ENCODE measurements at places on chromosomes 7 and 10.

DNA sequence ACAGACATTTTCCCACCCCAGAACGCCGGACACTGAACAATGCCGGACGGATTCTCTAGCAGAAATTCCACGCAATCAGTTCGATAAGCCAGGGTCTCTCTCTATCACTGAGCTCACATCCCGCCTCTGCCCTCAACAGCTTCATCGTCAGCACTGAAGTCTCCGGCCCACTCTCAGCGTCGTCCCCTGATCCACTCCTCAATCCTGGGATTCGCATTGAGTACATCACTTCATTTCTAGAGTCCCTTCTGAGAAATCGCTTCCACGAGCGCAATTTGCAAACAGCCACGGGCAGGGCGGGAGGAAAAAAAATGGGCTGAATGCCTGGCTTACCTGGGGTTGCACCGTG is 365 bp downstream of the YME1L1 start:
- no peak for DNase-seq

DNA sequence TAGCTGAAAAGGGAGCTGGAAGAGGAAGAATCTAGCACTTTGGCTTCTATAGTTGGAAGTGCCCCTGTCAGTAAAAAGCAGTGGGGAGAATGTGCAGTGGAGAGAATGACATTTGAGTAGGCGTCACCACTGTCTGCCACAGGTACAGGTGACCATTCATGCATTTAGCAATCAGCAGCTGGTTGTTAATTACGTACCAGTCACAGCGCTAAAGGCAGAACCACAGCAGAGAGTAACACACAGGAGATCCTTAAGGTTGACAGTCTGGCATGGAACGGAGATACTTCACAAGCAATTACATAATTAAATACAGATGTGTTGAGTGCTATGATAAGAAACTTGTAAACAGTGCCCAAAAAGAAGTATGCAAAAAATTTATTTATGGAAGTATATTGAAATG is 24.8 kb downstream of the C10orf67 start:
- no peak for DNase-seq

- no peak for DNase-seq
Measured at GRCh38 chr10:89580243-89580642, 44.8 kb upstream of the SLC16A12 start.

DNA sequence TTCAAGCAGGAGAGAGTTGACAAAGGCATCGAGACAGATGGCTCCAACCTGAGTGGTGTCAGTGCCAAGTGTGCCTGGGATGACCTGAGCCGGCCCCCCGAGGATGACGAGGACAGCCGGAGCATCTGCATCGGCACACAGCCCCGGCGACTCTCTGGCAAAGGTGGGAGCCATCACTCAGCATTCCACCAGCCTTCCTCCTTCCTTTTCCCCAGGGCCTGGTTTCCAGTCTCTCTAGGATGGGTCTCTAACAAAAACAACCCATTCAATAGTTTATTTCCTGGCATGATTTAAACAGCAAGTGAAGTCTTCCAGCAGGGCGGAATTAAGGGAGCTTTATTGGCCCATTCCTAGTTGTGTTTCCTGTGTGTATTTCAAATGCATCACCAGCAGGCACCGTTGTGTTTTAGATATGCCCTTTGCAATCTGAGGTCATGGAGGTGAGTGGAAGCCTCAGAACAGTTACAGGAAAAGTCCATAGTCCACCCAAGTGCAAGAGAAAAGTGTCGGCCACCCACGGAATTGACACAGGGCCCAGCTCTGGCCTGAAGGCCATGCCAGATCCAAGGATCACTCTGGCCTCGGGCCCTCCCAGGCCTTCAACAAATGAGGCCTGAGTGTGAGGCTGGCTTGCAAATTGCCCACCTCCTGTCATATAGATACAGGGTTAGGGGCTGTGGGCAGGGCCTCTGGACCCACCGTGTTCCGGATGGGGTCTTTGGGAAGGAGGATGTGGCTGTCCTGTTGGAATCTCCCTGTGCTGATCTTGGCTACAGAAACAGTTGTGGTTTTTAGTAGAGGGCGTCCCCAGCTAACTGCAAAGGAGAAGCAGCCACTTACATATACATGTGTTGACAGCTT is 46.9 kb upstream of the TRIM8 start:
- DNase-seq, result no peak

DNA sequence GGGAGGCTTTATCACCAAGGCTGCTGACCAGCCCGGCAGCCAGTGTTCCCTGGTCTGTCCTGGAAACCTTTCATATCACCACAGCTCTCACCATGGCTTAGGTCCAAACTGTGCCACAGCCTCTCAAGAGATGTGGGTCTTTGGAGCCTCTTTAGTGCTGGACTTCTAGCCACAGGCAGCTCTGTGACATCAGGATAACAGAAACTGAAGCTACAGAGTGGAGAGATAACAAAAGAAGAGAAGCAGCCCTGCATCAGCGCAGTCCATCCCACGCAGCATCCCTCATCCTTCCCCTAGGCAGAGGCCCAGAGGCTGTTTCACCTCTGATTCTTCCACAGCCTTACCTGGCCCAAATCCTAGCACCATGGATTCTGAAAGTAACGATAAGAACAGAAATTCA is 187.9 kb upstream of the KMT2E start:
- DNase-seq, result no peak

DNA sequence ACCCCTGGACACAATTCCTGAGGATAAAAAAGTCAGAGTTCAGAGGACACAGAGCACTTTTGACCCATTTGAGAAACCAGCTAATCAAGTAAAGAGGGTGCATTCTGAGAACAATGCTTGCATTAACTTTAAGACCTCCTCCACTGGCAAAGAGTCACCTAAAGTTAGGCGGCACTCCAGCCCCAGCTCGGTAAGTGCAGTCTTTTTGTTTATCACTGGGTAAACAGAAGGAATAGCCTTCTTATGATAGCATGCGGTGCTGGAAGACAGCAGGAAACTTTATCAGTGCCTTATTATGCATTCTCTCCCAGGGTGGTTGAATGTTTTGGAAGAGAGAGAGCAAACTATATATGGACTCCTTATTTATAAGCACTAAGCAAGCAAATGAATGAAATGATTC is 130.5 kb downstream of the CDK14 start:
- DNase-seq, result no peak

- DNase-seq, result no peak
Measured at GRCh38 chr10:127252818-127253217, 56.4 kb upstream of the INSYN2A start.

- no peak for DNase-seq
Measured at GRCh38 chr7:70044064-70044463, 445.8 kb downstream of the AUTS2 start.

GRCh38 chr7:95099106-95099505 is 191.7 kb downstream of the PPP1R9A start:
- DNase-seq, result no peak

DNA sequence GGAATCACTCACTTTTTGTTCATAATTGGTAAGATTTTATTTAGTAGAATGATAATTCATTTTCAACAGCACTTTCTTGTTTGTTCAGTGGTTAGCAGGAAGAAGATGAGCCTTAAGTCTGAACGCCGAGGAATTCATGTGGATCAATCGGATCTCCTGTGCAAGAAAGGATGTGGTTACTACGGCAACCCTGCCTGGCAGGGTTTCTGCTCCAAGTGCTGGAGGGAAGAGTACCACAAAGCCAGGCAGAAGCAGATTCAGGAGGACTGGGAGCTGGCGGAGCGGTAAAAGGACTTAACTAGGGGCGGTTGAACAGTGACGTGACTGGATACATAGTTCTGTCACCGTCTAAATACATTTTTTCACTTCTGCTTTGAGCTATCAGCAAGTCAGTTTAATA is 31.3 kb downstream of the RABGEF1 start:
- no peak for DNase-seq

DNA sequence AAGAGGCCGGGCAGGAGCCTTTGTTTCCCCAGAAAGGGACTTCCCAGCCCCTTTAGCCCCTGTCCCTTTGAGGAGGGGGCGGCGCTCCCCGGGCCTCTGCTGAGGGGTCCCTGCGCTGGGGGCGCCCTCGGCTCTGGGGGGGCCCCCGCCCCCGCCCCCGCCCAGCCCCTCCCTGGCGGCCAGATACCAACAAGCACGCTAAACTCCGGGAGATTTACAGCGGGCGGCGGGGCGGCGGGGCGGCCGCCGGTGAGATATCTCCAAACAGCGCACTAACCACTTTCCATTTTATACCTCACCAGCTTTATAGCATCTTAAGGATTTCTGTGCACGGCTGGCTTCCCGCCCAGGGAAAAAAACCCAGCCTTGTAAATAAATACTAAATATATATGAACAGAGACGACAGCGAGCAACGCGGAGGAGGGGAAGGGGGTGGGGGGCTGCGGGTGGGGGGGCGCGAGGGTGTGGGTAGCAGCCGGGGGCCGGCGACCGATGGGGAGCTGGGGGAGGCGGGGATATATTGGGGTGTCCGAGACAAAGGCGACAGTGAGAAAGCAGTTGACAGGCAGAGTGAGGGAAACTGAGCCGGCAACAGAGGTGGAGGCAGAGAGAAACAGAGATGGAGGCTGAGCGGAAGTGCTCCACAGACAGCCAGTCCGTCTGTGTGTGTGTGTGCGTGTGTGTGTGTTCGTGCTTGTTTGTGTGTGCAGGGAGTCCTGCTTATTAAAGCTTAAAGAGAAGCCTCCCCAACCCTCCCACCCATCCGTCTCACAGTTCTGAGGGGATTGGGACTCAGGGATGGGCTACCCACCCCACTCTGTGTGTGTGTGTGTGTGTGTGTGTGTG is 85.8 kb downstream of the HIF1AN start:
- DNase-seq, result no peak

GRCh38 chr10:12635127-12635541 is 285.8 kb downstream of the CAMK1D start:
- peak; percentile 19 for DNase-seq

DNA sequence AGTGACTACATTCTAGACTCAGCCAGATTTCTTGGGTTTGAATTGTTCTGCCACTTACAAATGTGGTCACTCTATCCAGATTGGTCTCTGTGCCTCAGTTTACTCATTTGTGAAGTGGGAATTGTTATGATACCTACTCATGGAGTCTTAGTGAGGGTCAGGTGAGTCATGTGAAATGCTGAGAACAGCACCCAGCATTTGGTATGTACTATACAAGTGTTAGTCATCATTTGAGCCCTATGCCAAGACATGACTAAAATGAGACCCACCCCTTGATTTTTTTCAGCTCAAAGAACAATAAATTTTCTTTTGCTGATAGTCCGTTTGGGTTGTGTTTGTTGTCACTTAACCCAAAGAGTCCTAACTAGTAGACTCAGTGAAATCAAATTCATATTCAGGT is 92.8 kb downstream of the CHN2 start:
- DNase-seq, result no peak

DNA sequence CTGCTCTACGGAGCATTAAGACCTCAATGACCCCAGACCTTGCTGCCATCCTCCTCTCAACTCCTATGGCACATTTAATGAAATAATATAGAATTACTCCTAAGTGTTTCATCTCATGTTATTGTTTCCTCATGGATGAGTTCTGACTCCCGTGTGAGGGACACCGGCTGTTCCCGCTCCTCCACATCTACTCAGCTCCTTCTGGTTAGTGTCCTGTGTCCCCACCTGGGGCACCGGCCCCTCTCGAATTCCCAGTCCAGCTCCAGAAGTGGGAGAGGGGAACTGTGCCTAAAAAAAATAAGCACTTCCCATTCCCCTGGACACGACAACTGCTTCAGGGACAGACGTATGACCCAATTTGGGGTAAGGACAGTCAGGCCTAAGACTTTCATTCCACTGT is 58.3 kb downstream of the PIP4K2A start:
- DNase-seq, result no peak

DNA sequence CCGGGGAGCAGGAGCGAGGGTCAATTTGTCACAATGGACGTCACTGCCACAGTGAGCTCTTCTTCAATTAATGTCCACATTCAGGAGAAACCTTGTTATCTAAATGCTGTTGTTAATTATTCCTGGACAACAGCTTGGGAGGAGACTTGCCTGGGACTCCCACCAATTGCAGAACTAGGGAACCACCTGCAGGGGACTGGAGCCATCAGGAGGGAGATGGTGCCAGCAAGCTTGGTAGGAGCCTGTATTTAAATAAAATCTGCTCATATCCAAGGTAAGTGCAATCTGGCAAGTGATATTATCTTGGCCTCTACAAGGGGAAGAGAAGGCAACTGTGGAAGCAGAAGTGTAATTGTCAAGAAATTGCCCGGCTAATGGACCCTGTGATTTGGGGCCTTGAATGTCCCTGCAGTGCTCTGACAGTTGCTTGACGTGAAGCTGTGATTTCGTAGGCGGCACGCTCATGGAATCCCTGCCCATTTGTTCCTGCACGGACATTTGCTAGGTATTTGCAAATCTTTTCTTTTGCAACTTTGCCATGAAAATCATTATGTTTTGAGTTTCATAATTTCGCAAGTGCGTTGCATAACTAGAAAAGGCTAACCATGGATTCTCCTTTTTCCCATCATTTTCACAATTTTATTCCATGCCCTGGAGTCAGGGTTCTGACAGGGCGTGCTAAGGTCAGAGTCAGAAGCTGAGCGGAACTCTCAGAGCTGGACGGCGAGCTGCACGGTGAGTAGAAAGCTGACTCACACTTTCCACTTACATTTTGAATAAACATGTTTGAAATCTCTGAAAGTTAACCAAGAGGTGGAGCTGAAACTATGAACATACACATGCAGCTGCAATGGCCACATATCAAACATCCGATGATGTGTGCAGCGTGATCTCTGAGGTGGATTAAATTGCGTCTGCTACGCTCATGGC is 84.9 kb upstream of the TCERG1L start:
- DNase-seq, result no peak

DNA sequence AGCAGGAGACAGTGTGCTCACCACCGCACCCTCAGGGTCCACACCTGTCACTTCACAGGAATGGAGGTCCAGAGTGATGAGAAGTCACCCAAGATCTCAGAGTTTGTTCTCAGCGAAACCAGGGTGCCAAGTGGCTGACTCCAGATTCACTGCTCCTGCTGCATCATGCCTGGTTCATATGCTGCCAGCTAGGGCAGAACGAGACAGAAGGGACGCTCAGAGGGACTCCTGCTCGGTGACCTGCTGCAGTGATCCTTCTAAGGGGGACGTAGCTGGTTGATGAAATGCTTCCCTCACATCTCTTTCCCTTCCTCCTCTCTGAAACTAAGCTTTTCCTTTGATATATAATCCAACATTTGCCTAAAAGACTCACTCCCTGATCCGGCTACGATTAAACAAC is 248.5 kb downstream of the SFMBT2 start:
- no peak for DNase-seq

DNA sequence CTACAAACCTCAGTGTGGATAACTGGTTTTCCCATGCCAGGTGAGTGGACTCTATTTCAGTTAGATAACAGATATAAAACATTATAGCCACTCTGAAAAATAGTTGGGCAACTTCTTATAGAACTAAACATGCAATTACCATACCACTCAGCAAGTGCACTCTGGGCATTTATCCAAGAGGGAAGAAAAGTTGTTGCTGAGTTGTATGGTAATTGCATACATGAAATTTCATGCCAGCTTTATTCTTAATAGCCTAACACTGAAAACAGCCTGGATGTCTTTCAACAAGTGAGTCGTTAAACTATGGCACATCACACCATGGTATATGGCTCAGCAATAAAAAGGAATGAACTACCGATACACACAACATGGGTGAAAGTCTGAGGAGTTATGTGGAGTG is 10.6 kb upstream of the UPP1 start:
- no peak for DNase-seq
